ENCODE measurements at places on chromosomes 2 and 18.

GRCh38 chr2:71423817-71424420 is 29.4 kb upstream of the DYSF start:
- no peak for DNase-seq

GRCh38 chr2:172540421-172540820 is 15.5 kb upstream of the PDK1 start:
- no peak for DNase-seq

- no peak for DNase-seq
Measured at GRCh38 chr18:9058406-9058805, 44.1 kb upstream of the NDUFV2 start.

DNA sequence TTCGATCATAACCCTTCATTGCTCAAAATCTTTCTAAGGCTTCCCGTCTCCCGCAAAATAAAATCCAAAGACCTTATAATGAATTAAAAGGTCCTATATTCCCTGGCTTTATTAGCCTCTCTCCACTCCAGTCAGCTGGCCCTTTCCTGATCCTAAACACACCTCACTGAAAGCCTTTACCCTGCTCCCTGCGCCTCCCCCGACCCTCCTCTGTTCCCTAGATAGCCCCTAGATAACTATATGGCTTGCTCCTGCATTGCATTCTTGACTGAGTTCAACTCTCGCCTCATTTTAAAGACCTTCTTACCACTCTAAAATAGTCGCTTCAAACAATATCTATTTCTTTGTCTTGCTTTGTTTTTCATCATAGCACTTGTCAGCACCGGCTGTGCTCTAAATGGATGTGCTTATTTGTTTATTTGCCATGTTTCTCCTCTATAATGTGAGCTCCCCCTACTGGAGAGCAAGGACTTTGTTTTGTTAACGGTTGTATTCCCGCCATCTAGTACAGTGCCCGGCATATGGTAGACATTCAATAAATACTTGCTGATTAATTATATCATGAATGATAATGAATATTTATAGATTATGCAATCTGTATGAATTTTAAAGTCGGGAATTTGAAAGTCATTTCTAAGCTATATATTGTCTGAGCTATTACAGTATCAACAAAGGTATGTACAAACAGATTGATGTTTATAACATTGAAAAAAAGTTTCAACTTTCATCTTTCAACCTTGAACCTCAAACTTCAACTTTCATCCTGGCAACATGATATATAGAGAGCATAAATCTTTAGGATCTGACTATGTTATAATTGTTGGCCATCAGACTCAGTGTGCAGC is 32.4 kb upstream of the VIT start:
- no peak for DNase-seq

- DNase-seq, result no peak
Measured at GRCh38 chr2:27076323-27076722, 2.1 kb upstream of the EMILIN1 start.

DNA sequence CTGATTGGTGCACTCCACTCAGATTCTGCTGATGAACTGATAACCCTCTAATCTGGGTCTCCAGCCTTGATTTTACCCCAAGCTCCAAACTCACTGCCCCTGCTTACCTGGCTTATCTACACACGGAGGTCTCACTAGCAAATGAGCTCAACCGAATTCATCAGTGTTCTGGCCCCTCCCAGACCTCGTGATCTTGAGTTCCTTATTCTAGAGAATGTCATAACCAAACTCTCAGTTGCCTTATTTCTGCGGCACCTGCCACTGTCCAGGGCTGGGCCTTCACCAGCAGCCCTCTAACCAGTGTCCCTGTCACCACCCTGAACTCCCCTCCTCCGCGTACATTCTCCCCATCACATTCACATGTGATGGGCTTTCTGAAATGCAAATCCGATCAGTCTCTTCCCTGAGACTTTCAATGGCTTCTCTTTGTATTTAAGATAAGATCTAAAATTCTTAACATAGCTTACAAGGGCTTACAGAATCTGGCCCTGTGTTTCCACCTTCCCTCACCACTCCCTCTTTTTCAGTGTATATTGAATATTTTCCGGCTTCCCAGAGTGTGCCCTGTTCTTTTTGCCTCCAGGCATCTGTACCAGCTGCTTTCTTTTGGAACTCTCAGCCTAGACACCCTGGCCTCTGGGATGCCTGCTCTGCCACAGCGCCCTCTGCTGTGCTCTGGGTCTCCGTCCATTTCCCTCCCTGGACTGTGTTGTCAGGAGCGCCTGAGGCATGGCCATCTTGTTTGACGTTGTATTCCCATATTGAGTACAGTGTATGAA is 31.1 kb downstream of the NAB1 start:
- DNase-seq, result peak; percentile 49

DNA sequence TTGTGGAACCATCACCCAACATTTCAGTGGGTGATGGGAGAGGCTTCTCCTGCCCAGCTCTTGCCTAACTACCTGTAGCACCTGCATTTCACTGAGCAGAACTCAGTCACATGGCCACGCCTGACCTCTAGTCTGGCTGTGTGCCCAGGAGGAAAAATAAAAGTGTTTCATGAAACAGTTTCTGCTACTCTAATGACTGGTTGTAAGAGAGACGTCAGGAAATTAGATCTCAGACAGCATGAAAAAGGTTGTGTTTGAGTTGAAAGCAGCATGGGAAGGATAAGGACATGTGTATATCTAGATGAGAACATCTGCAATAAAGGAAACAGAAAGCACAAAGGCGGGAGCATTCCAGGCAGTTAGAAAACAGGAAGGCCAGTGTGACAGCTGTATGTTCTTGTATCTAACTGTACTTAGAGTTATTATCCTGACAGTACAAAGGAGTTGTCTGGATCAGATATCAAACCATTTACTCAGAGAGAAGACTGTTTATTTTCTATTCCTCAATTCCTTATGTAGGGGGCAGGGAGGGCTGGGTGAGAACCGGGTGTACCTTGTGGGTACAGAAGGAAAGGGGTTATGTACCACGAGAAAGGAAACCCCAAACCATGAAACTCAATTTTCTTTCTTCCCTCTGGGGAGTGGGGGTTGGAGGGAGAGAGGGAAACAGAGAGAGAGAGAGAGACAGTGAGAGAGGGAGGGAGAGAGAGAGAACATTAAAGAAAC is 307.4 kb upstream of the VWC2L start:
- no peak for DNase-seq

Data from activated CD4-positive, CD25-positive, alpha-beta regulatory T cell treated with anti-CD3 and anti-CD28 coated beads, Interleukin-2, amount 50 U/mL, for 72 hours (primary cell).